ENCODE measurements at places on chromosomes 5 and 9.

DNA sequence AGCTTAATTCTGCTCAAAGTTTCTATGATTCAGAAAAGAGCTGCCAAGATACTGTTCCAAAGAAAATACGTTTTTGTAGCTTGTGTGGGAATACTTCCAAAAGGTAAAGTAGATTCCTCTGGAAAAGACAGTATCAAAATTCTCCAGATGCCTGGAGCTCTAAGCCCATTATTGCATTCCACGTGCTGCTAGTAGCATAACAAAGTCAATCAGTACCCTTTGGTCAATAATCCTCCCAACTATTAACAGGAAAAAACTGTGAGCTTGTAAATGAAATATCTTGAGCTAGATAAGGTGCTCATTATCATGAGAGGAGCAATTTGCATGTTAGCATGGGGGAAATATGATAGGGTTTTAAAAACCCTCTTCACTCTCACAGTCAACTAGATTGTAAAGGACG lies 229.5 kb upstream of the TYRP1 start:
- DNase-seq, result no peak

- no peak for DNase-seq
Measured at GRCh38 chr5:80955082-80955590, 5.0 kb upstream of the RASGRF2 start.

DNA sequence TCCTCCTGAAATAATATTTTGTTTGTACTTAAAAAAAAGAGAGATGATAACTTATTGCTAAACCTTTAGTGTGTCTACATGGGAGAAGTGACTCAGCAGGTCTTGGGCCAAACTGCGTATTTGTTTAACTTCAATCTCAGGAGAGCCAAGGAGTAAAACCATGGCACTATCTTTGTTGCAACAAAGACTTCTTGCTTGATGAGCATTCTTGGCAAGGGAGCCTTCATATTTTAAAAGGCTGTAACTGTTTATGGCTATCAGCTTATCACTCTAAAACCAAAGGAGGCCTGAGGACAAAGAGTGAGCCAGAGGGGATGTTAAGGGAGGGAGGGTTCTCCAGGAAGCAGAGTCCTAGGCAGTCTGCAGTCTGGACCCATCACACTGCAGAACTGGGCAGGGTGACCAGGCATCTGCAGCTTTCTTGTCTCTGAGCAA lies 216.2 kb upstream of the S1PR3 start:
- DNase-seq, result no peak

DNA sequence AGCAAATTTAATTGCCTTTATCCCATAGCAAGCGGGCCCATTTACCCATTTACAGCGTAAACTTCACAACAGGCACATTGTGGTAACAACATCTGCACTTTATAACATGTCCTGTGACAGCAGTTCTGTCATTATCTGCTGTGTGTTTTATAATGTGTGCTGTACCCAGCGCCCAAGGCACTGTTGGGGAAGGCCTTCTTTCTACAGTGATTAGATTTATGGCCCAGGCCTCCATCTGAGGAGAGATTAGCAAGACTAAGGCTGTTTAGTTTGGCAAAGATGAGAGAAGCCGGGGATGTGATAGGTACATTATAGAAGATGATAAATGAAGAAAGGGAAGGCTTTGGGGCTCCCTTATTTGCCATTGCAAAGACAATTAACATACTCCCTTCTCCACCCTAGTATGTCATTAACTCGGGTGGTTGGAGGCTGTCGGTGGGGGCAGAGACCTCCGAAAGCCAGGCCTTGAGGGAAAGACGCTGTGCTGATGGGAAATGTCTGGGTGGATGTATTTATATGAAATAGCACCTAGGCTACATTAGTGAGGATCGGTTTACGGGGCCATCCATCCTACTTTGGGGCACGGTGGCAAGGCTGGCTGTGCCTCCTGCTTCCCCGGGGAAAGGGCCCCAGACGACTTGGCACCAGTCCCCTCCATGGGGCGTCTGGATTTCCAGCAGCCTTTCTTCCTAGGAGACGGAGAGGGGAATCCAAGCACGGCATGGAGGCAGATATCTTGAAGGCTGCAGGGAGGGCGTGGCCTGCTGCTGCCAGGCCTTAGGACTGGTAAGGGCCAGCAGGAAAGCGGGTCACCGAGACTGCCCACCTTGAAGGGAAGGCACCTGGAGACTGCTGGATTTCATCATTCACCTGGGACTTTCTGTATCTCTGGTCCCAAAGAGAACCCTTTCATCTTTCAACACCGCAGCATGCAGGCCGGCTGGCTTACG lies 64.3 kb upstream of the PTCH1 start:
- DNase-seq, result no peak

GRCh38 chr9:135210676-135211523 lies 123.4 kb downstream of the OLFM1 start:
- DNase-seq, result no peak

DNA sequence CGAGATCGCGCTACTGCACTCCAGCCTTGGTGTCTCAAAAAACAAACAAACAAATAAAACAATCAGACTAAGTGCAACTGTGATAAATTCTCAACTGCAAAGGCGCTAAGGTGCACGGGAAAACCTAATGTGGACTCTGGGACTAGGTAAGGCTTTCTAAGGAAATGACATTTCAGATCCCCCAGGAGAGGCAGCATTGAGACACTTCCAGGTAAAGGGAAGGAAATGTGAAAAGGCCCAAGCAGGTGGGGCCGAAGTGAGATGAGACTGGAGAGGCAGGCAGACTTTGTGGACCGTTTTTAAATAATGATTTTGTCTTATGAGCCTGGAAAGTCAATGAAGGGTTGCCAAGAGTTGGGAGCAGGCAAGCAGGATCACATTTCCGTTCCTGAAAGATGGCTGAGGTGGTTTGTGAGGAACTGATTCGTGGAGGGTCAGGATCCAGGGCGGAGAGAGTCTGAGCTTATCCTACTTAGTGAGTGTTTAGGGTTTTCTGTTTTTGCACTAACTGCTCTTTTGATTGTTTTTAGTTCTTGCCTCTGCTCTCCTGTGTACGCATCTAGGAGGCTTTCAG lies 2.0 kb upstream of the APBA1 start:
- no peak for DNase-seq

DNA sequence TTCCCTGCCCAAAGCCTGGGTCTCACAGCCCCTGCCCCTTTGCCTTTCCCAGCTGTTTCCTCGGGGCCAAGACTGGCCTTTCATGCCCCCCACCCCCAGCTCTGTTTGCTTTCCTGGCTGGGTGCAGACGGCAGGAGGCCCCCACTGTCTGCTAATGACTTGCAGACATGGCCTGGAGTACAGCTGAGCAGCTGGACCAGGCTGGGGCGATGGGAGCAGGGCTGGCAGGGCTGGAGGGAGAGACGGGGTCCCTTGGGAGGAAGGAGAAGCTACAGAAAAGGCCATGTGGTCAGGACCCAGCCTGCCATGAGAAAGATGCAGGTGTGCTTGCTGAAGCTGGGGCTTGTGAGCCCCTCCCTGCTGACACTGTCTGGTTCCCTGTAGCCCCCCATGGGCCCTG lies 28.3 kb upstream of the GFPT2 start:
- no peak for DNase-seq

DNA sequence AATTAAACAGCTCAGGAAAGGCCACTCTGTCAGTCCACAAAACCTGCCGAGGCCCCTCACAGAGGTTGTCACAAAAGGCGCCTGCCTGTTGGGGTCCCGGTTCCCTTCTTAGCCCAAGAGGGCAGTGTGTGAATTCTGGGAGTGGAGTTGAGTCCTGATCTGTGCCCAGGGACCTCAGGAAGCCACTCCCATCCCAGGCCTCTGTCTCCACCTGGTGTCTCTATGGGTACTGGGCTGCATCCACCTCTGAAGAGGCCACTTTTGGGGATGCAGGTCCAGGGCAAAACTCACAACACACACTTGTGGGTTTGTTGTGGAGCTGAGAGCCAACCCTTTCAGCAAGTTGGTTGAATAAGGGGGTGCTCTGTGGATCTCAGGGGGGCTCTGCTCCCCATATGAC lies 74.3 kb upstream of the STXBP1 start:
- DNase-seq, result no peak

DNA sequence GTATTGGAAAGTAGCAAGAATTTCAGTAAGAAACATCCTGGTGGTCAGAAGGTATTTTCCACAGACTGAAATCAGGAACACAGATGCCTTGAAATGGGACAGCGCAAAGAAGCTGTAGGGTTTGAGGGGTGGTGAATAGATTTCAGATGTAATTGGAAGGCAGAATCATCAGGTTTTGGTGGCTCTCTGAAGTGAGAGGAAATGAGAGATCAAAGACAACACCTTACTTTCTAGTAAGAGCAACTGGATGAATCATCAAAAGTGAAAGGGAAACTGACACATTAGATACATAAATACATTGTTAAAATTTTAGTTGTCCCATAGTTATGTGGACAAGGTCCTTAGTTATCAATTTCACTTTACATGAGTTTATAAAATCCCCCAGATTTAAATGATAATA lies 188.2 kb upstream of the SLC27A6 start:
- no peak for DNase-seq

DNA sequence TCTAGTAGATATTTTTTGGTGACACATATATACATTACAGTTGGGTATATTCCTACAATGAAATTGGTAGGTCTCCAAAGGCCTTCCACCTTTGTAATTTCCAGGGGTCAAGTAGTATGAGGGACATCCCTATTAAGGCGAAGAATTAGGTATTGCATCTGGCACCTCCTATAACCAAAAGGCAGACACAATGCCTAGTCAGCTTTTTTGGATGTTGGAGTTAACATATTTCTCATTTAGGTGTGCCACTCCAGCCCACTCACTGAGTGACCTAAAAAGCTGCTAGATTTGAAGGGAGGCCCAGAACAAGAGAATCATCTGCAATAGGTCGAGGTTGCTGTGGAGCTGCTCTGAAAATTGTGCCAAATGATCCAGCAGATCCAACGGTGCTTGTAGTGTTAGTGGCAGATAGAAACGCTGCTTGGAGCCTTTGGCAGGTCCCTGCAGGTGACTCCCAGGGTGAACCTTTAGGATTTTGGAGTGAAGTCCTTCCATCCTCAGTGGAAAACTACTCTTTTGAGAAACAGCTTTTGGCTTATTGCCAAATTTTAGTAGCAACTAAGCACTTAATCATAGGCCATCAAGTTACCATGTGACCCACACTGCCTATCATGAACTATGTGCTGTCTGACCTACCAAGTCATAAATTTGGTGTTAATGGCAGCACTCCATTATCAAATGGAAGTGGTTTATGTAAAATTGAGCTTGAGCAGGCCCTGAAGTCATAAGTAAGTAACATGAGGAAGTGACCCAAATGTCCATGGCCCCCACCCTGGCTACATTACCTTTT lies 15.7 kb upstream of the FNIP1 start:
- DNase-seq, result no peak

GRCh38 chr5:133292300-133292699 lies 240.5 kb downstream of the HSPA4 start:
- DNase-seq, result no peak

GRCh38 chr9:31615966-31616365 lies 768.5 kb upstream of the ACO1 start:
- no peak for DNase-seq

DNA sequence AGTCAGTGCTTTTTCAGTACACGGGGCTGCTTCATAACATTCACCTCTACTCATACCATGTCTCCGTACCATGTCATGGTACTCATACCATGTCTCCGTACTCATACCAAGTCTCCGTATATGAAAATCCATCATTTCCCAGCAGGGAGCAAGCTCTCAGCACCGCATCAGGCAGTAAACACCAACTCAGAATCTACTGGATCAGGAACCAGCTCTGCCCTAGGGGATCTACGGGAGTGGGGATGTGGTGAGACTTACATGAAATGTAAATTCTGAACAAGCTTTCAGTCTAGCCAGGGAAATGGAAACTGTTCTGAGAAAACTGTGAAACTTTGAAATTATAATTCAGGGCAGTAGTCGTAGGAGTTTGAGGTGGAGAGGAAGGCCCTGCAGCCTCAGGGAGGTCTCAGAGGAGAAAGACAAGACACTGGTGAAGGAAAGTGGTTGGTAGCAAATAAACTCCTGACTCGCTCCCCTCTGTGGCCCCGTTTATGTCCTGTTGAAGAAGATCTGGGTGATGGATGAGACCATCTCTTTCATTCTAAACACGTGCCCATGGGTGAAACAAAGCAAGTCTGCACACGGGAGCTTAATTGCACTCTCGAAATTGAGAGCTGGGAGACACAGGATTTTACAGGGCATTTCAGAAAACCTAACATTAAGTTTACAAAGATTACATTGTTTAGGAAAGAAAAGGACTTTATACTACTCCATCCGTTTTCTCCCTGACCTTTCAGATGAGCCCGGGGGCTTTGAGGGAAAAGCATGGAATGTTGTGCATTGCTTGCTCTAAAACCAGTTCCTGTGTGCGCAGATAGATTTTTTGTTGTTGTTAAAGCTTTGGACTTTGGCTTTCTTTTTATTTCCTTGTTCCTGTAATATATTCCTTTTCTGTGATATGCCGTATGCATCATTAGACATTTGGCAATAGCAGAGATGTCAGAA lies 26.8 kb downstream of the ACTBL2 start:
- no peak for DNase-seq

- no peak for DNase-seq
Measured at GRCh38 chr5:173567548-173567947, 48.9 kb downstream of the BOD1 start.

DNA sequence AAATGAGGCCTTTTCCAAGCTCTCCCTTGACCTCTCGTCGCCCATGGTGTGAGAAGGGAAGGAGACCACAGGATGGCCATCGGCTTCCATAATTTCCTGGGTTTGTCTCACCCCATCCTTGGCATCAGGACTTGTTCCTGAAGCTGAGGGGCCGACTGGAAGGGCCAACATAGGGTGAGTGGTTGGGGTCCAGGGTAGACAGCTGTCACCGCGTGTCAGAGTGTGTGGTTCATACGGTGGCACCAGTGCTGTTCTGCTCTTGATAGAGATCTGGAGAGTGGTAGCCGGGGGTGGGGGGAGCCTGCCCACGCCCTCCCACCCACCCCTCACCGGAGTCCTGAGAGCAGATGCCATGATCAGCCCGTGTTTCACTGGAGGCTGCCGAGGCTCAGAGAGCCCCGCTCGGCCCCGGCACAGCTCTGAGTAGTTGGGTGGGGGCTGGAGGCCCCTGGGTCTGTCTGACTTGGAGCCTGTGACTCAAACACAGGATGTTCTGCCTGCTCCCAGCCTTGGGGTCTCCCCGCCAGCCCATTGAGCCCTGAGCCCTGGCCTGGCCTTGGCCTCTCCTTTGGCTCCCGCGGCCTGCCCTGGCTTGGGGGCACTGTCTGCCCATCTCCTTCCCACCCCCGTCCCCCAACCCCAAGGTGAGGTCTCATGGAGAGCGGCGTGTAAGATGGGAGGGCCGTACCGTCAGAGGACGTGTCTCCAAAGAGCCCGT lies 53.1 kb upstream of the IER5L start:
- DNase-seq, result no peak

DNA sequence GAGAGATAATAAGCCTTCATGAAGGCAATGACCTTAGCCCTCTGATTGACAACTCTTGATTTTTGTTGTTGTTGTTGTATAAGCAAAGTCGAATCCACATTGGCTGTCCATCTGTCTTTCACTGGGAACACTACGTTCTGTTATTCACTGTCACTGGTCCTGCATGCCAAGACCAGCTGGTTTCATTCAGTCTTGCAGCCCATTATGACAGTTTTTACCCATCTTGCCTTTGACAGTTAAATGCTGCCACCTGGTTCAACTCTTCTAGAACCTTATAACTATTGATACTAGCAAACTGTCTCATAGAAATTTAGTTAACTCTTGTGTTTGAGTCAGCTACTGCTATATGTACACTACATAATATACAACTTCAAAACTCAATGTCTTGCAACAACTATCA lies 382.3 kb upstream of the CDH10 start:
- DNase-seq, result no peak

- no peak for DNase-seq
Measured at GRCh38 chr9:74576176-74576575, 79.0 kb downstream of the RORB start.

Measured in stimulated activated CD4-positive, alpha-beta T cell treated with anti-CD3 and anti-CD28 coated beads, Interleukin-15, amount 100 ng/mL, for 24 hours (primary cell).